SHP77 (cell line): ENCODE measurements at places on chromosomes 1 and 21.
A peak's percentile ranks its signal among the peaks of the same experiment; 100 is the strongest.

GRCh38 chr1:74583397-74583796 is 71.0 kb upstream of the LRRC53 start:
- no peak for DNase-seq

GRCh38 chr21:14877581-14878228 is 187.1 kb downstream of the NRIP1 start:
- no peak for DNase-seq

DNA sequence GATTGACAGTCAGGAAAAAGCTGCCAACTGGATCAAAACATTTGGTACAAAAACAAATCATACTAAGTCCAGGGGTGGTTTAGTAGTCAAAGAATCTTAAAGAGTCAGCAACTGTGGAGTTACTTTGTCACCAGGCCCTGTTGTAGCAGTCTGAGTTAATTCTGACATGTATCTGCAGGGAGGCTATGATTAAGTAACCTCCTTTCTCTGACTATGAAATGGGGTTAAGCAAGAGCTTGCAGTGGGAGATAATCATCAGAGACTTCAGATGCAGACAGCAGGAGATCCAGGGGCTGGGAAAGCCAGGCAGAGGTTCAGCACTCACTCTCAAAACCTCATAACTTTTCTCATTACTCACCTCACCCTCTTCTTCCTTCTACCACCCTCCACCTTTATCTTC is 99.2 kb upstream of the BTG3 start:
- DNase-seq, result no peak

DNA sequence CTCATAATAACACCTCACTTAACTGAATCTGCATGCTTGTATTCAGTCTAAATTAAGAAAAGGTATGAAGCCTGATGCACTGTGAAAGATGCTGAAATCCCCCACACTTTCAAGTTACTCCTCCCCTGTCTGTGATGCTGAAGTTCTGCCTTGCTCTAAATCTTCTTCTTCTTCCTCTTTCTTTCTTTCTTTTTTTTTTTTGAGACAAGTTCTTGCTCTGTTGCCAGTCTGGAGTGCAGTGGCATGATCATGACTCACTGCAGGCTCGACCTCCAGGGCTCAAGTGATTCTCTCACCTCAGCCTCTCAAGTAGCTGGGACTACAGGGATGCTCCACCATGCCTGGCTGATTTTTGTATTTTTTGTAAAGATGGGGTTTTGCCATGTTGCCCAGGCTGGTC is 231.0 kb upstream of the B3GALT2 start:
- DNase-seq, result no peak

DNA sequence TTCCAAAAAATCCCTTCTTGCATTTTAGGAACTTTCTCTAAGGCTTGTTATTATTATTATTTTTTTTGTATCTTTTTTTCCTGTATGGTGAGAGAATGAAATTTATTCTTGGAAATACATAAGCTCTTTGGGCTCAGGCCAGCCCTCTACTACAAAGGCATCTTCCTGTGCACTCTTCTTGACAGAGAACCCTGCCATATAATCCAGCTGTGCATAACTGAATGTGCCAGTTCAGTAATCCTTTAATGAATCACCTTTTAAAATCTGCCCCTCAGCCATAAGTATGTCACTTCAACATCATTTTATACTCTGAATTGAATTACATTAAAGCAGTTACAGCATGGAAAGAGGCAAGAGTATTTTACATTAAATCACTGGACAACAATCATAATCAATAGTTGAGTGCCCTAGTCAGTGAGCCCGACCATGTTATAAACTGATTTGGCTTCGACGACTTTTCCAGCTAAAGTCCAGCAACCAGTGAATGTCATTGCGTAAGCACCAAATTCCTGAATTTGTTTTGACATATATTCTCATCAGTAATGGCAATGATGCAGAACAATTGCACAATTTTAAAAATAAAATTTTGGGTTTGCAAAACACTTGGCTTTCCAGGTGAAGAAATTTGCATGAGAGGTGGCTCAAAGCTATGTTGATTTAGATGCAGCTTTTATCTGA is 59.2 kb upstream of the KCNK2 start:
- DNase-seq, result no peak

DNA sequence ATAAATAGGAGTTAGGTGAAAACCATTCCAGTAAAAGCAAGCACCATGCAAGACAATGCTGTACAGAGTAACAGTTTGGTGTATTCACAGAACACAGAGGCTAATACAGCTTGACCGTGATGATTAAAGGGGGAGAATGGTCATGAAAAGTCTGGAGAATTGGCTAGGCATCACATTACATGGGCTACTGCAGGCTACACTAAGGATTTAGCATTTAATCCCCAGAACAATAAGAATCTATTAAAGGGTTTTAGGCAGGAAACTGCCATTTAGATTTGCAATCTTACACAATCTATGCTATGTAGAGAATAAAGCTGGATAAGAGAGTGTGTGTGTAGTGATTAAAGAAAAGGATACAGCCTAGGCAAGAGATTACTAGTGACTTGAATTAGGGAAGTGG is 30.6 kb downstream of the HFM1 start:
- no peak for DNase-seq

- DNase-seq, result no peak
Measured at GRCh38 chr1:184970691-184971161, 3.6 kb downstream of the NIBAN1 start.

DNA sequence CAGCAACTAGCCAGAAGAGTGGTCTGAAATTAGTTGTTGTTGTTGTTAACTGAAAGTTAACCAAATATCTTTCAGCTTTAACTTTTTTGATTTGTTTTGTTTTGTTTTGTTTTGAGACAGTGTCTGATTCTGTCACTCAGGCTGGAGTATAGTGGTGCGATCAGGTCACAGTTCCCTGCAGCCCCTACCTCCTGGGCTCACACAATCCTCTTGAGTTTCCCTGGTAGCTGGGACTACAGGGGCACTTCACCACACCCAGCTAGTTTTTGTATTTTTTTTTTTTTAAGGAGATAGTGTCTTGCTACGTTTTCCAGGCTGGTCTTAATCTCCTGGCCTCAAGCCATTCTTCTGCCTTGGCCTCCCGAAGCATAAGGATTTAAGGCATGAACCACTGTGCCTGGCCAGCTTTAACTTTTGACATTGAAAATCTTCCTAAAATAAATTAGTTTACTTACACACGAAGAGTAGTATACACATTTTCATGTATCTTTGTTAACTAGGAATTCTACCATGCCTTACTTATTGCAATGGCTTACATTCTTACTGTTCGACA is 45.0 kb downstream of the GNG12 start:
- DNase-seq, result no peak

GRCh38 chr21:45010096-45010495 is 64.3 kb upstream of the ADARB1 start:
- DNase-seq, result no peak

GRCh38 chr1:233439721-233440120 is 112.2 kb downstream of the MAP3K21 start:
- DNase-seq, result no peak

GRCh38 chr1:47442842-47443529 is 5.1 kb downstream of the FOXD2 start:
- DNase-seq, result no peak

GRCh38 chr1:94255476-94255875 is 18.1 kb upstream of the ARHGAP29 start:
- DNase-seq, result no peak

GRCh38 chr1:29671446-29672356 is 435.4 kb downstream of the PTPRU start:
- no peak for DNase-seq

- DNase-seq, result no peak
Measured at GRCh38 chr1:23568608-23569383, 9.5 kb upstream of the ID3 start.

DNA sequence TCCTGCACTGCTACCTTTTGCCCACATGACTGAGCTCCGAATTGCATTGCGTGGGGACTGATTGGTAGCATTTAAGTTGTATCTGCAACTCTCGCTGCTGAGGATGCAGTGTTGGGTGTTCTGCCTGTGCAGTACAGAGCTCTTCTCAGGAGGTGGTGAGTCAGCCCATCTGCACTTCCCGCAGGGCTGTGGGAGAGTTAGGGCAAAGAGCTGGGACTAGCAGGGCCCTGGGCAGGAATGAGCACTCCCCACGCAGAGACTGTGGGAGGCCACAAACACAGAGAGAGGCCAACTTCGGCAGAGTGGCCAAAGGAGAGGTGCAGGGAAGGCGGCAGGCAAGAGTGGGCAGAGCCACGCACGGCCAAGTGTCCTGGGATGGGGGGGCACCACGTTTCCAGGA is 244.7 kb downstream of the SIPA1L2 start:
- DNase-seq, result no peak

- no peak for DNase-seq
Measured at GRCh38 chr1:246155923-246156322, 351.2 kb downstream of the SMYD3 start.

DNA sequence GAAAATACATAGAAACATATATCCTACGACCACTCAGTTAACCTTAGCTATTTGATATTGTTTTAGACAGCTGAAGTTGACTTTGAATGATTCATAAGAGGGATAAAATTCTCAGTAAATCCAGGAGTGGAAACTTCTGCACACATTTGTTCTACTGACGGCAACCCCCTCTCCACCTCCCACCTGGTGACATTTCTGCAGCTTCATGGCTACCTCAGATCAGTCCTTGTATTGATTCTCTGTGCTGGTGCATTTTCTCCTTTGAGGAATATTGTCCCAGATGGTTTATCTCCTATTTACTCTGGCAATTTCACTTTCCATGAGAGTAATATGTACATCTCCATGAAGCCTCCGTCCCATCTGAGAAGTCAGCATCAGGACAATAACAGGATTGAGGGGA is 57.7 kb upstream of the COA6 start:
- DNase-seq, result no peak

GRCh38 chr1:206075786-206076755 is 23.1 kb downstream of the RHEX start:
- no peak for DNase-seq

DNA sequence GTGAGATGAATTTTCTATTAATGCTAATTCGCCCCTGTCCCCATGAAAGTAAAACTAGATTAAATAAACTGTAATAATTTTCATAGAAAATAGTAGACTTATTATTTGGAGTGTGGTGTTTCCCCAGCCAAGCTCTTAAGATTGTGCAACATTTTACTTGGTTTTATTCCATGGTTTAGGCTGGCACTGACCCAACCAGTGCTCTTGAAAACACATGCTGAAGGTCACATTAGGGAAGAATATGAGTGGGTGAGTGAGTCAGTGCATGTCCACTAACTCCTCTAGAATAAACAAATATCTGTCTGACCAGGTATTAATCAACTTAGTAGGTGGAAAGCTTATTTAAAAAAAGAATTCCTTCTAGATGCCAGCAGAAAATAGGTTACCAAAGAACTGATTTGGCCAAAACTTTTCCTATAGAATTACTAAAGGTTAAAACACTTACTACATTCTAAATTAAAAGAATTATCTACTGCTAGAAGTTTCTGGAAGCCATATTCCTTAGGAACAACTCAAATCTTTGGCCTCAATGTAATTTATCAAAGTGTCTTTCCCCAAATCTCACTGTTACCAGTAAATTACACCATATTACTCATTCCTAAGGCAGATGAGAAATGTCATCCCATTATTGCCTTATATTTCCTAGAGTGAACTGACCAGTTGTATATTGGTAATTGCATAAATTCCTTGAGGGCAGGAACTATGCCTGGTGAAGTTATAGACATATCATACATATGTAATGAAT is 89.7 kb upstream of the RGS1 start:
- DNase-seq, result peak; percentile 69

DNA sequence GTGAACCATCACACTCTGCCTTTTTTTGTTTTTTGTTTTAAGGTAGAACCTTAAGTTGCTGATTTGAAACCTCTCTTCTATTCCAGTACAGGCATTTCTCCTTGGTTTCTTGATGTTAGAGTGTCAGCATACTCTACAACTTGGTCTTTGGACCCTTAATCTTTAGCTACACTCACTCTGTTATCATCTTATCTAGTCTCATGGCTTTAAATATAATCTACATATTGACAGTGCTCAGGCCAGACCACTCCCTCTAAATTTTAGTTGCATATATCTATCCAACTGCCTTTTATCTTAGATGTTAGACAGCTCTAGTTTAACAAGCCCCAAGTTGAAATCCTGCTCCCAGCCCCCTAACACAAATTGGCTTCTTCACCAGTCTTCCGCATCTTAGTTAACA is 22.1 kb downstream of the NME7 start:
- DNase-seq, result no peak

DNA sequence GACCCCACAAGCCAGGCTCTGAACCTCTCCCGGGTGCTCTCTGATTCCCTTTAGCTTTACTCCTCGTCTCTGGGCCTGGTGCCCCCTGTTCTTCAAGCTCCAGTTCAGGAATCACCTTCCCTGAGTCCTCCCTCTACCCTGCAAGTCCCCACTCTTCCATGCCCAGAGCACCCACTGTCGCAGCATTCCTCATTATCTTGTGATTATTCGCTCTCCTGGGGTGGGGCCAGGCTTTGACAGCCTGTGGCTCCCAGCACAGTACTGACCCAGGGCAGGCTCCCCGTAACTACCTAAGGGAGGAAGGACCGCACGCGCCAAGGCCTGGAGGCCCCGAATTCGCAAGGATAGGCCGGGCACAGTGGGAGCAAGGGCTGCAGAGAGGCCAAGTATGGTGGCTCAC is 734 bp upstream of the C1orf210 start:
- no peak for DNase-seq

- no peak for DNase-seq
Measured at GRCh38 chr1:11473491-11474034, 5.4 kb upstream of the DISP3 start.

GRCh38 chr1:46547481-46548383 is 3.7 kb downstream of the KNCN start:
- peak; percentile 38 for DNase-seq

GRCh38 chr21:31173881-31174555 is 135.7 kb upstream of the KRTAP19-8 start:
- DNase-seq, result no peak

GRCh38 chr1:232962761-232963745 is 12.6 kb downstream of the NTPCR start:
- DNase-seq, result no peak

- DNase-seq, result no peak
Measured at GRCh38 chr1:158649052-158649451, 37.5 kb downstream of the SPTA1 start.

DNA sequence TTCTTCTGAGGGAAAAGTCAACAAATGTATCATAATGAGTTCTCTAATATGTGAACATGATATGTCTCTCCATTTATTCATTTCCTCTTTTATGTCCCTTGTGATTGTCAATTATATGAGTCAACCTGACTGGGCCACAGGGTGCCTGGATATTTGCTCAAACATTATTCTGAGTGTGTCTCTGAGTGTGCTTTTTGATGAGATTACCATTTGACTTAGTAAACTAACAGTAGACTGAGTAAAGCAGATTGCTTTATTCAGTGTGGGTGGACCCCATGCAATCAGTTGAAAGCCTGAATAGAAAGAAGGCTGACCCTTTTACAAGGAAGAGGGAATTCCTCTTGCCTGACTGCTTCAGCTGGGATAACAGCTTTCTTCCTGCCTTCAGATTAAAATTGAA is 142.6 kb downstream of the SLC35F3 start:
- DNase-seq, result no peak

DNA sequence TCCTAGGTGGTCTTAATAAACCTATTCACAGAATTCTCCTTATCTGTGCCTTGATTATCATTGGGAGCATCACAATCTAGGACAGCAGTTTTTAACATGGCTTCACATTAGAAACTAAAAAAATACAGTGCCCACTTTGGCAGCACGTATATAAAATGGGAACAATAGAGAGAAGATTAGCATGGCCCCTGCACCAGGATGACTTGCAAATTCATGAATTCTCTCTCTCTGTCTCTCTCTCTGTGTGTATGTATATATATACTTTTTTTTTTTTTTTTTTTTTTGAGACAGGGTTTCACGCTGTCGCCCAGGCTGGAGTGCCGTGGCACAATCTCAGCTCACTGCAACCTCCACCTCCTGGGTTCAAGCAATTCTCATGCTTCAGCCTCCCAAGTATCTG is 6.2 kb upstream of the PPP1R8 start:
- DNase-seq, result no peak
